ENCODE measurements at places on chromosomes 13 and 19.

GRCh38 chr19:44759083-44759804, 10.7 kb downstream of the BCL3 start:
- no peak for DNase-seq

DNA sequence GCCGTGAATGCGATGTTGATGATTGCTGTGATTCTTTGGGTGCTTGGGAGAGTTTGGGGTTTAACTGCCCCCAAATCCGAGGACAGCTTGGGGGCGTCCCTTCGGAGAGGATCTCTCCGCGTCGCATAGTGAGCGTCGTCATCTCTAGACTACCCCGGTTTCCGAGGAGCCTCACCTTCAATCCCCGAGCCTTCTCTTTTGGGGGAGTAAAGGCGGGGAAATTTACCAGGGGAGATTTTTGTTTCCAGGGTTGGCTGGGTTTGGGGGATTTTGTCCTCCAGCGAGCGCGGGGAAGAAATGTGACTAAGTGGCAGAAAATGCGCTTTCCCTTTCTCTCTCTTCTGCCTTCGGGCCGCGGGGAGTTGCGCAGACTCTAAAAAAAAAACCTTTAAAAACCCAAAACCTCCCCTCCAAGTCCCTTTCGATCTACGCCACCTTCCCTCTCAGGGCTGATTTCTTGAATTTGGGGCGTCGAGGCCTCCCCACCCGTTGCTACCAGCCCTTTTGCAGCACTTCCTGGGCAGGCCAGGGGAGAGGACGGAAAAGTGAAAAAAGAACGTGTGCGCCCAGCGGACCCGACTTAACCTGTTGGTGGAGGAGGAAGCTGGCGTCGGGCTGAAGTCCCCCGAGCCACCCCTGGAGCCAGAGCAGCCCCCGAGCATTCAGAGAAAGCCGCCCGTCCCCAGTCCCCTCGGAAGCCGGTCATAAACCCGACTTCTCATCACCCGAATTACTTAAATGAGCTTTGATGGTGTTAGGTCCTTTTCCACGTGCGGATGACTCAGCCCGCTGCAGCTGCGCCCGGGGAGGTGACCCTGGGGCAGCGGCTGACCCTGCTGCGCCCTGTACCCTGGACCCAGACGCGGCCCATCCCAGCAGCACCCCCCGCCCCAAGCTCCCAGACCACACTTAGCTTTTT, 17.7 kb downstream of the NFIX start:
- peak; percentile 62 for DNase-seq

DNA sequence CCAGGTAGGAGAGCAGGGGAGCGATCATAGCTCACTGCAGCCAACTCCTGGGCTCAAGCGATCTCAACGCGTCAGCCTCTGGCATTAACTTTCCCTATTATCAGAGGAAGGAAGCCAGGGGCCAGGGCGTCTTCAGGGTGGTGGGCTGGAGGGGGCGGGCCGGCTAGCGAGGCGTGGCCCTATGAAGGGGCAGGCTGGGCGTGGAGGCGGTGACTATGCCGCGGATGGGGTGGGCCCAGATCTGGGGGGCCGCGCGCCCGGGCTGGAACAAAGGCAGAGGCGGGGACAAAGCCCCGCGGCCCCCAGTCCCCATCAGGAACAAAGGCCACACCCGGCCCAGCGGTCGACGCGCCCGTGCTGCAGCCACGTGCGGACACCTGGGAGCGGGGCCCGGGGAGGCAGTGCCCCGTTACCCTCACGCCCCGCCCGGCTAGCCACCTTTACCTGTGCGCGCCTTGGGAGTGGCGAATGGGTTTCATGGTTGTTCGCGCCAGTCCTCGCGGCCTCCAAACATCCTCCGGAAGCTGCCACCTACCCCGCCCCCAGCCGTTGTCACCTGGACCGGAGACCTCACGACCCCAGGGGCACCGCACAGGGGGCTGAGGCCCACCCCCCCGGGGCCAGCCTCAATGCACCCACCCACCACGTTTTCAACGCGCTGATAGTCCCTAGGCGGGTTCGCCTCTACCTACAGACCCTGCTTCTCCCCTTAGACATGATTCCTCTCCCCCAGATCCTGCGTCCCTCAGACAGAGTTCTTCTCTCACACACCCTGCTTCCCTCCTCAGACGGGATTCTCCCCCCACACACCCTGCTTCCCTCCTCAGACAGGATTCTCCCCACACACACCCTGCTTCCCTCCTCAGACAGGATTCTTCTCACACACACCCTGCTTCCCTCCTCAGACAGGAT, 5.4 kb upstream of the TRIM28 start:
- DNase-seq, result no peak

- peak; percentile 74 for DNase-seq
Measured at GRCh38 chr13:19984430-19985218, 26.1 kb downstream of the ZMYM2 start.

DNA sequence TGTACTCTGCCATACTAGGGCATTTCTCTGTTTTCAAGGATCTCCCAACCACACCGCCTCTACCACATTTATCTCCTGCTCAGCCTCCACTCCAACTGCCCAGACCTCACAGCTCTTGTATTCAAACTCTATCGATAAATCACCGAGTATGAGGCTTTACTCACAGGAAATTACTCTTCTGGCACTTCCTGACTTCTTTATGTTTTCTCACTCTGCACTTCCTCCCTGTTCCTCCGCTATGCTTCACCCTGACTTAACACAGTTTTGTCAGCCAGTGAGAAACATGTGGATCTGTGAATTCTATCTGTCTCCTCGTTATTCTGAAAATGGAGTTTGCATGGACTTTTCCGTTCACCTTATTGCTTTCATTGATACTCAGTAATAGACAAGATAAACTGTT, 2.6 kb upstream of the CARD8 start:
- DNase-seq, result no peak

DNA sequence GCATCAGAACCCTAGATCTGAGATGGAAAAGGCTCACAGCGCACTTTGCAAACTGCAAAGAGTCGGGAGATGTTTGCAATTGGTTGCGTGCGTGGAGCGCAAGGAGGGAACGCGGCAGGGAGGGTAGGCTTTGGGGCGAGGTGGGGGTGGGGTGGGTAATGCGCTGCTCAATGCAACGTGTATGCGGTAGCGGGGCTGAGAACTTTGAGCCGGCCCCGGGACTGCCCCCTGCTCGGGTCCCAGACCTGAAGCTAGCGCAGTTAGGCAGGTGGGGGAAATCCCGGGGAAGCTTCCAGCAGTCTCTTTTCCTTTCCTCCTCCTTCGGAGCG, 971 bp downstream of the FOSB start:
- no peak for DNase-seq

DNA sequence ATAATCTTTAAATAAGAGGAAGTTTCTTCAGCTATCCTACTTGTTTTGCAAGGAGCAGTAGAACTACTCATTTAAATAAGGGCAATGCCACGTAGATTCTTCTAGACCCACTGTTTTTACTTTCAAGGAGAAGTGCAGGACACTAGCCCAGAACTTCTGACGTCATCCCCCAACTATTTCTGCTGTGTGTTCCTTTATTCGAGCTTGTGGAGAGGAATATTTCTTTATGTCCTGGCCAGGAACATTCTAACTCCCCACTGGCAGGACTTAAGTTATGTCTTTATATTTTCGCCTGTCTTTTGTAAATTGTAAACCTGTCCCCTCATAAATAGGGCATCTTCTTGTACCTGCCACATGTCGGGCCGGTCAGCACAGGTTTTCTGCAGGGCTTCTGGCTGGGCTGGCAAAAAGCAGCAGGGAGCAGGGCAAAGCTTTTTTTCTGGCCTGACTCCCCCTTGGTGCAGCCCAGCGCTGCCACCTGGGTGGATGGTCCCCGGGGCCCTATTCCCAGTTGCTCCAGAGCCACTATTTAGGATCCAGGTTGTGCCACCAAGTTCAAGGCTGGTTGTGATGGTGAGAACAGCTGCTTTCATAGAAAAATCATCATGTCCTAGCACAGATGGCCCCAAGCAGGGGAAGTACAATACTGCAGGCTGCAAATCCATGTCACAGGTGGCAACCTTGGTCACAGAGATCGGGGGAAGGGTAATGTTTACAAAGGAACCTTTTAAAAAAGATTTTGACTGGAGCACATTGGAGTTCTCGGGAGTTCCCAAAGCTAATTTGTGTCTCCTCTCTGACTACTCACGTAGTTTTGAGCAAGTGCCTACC, 1.8 kb downstream of the MBNL2 start:
- no peak for DNase-seq

GRCh38 chr13:40375489-40376171, 290.8 kb downstream of the FOXO1 start:
- DNase-seq, result no peak

DNA sequence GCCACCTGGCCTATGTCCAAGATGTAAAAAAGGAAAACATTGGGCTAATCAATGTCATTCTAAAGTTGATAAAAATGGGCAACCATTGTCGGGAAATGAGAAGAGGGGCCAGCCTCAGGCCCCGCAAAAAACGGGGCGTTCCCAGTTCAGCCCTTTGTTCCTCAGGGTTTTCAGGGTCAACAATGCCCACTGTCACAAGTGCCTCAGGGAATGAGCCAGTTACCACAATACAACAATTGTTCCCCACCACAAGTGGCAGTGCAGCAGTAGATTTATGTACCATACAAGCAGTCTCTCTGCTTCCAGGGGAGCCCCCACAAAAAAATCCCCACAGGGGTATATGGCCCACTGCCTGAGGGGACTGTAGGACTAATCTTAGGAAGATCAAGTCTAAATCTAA, 112.5 kb downstream of the ZNF486 start:
- no peak for DNase-seq

DNA sequence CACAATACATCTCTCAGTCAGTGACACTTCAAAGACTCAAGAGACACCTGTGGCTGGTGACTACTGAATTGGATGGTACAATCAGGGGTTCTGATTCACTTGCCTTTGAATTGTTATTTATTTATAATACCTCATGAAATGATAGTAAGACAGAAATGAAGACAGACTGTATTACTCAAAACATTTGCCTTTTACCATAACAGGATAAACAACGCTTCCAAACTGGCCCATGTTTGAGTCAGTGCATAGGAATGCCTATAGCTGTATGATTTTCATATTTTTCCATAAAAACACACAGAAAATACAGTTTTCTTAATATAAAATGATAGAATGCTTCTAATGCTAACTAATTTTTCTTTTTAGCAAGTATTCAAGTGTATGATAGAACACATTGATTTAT, 59.5 kb upstream of the FGF14 start:
- DNase-seq, result no peak

- no peak for DNase-seq
Measured at GRCh38 chr13:103351035-103351828, 285.0 kb upstream of the SLC10A2 start.

GRCh38 chr13:80428349-80429096, 87.6 kb upstream of the SPRY2 start:
- no peak for DNase-seq

GRCh38 chr13:101013245-101013644, 338.6 kb upstream of the TMTC4 start:
- DNase-seq, result no peak

GRCh38 chr13:43478211-43478610, 308.6 kb downstream of the ENOX1 start:
- no peak for DNase-seq

DNA sequence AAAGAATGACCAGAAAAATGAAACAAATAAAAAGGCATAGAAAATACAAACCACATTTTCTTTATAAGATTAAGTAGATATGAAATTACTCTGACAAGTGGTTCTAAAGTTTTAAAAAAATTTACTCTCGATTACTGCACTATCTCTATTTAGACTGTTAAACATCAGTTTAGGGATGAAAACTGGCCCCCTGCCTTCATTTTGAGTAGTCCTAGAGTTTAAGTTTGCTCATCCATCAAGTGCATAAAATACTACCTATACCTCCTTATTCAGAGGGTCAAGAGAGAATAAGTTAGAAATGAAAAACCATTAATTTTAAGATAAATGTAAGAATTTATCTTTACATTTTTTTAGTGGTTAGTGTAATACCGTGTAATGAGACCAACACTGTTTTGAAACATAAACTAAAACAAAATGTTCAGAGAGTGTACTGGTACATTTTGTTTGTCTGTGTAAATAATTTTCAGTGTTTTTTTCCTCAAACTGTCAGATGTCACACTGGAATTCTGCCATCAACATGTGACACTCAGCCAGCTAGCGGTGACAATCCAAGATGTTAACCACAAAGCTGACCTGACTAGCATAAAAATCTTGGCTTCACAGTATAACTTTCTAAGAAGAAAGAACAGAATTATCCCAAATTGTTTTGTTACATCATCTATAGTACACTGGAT, 184.8 kb upstream of the PCDH20 start:
- DNase-seq, result no peak

DNA sequence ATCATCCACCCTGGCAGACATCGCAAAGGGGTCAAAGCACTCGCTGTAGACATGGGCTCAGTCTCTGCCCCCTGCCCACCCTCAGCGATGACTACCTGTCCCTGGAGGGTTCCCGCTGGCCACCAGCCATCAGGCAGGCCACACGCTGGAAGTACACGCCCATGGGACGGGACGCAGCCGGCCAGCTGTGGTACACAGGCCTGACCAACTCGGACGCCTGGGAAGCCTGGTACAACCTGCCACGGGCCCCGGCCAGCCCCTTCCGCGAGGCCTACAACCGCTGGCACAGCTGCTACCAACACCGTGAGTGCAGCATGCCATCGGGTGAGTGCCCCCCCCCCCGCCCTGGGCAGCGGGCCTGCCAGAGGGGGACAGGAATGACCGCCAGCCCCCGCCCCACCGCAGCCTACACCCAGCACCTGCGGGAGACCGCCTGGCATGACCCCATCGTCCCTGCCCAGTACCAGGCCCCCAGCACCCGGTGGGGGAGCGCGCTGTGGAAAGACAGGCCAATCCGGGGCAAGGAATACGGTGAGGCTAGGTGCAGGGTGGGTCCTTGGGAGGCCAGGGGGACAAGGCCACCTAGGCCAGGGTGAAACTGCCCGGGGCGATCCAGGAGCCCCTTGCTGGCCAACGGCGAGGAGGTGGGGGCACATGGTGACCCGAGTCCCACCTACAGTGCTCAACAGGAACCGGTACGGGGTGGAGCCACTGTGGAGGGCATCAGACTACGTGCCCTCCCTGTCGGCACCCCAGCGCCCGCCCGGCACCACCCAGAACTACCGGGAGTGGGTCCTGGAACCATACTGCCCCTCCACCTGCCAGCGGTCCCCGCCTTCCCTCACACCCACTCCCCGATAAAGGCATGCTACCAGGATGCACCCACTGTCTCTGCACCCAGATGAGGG, 4.4 kb downstream of the TEKTIP1 start:
- no peak for DNase-seq

DNA sequence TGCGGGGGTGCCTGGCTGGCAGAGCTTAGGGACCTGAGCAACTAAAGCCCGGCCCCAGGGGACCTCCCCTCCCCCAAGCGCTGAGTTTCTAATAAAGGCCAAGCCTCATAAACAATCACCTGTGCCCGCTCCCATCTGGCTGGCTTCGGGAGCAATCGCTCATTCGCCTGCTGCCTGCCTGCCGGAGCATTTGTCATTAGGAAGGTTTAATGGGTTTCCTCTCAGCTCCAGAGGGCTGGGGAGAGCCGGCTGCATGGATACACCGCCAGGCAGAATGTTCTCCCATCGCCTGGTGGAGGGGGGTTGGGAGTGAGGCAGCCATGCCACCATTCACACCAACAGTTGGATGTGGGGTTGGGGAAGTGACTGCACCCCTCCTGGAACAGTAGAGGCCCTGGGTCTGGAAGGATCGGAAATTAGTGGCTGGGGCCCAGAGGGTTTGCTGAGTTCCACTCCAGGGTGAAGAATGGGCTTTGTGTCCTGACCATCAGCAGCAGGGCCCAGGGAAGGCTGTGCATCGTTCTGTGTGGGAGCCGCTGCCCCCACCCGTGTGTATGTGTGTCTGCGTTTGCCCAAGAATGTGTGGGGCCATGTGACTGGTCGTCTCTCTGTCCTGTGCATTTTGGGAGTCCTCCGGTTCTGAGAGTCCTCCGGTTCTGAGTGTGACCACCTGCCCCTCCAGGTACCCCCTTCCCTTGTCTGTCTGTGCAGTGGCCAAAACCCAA, 15.3 kb downstream of the PIN1 start:
- no peak for DNase-seq

All from foreskin melanocyte (primary cell).